ENCODE measurements at places on chromosomes 4 and X. TPM values are rescaled to one million over a fixed set of nuclear protein-coding genes. Genes with fewer than 3 reads are reported as not detected.

GRCh38 chr4:155578726-155579370 is 87.8 kb upstream of the GUCY1A1 start:
- H3K27me3 ChIP-seq, result no peaks in the 10 kb centered on the region
- H3K4me1 ChIP-seq, result peaks cover 17% of the 10 kb centered on the region
- no peak for DNase-seq
- no peak overlapping the region for H3K27ac ChIP-seq
- H3K4me3 ChIP-seq, result no peak overlapping the region
- H3K36me3 ChIP-seq, result no peaks in the 10 kb centered on the region

DNA sequence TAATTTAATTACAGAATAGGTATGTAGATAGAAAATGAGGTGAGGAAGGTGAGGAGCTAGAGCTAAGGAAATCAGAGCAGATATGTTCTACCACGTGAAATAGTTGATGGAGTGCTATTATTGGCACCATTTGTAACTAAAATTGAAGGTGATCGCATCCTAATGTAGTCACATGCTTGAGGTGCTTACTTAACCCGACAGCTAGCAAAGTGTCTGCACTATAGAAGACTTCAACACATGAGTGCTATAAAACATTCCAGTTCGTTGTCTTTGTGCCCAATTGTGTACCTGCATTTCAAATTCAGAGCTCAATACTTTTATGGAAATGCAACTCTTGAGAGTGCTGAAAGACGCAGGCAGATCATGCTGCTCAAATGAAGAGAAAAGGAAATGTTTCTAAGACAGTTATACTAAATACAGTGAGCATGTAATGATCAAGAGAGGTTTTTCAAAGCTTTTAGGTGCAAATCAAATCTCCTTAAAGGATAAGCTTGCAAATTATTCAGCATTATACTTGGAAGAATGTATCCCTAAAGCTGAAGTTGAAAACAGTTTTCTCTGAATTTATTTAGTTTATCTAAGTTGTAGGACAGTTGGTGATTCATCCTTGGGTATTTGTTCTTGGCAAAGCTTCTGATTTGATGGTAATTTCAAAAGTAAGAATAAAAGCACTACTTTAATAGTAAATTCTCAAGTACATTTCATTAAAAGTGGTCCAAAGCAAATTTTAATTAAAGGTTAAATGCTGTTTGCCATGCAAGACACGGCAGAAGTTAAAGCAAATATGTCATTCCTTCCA is 223.9 kb upstream of the EPHA5 start:
- H3K4me3 ChIP-seq, result no peak overlapping the region
- H3K27ac ChIP-seq, result no peak overlapping the region
- no peak for DNase-seq
- no peaks in the 10 kb centered on the region for H3K4me1 ChIP-seq
- no peaks in the 10 kb centered on the region for H3K36me3 ChIP-seq

DNA sequence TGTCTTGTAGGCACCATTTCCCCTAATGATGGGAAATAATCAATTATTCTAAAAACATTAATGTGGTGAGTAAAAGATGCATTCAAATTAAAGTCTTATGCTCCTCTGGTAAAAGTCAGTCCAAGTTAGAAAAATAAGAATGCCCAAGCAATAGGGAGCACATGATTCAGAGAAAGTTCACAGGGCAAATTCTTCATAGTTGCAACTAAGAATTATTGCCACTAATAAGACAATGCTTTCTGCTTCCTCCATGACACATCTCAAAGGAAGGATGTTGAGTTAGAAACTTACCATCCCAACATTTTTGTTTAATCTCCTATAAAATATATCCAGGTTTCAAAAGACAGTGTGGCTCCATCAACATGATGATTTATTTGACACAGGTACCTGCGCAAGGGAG is 26.3 kb downstream of the PHOX2B start:
- H3K27ac ChIP-seq, result no peak overlapping the region
- H3K4me1 ChIP-seq, result no peaks in the 10 kb centered on the region
- H3K36me3 ChIP-seq, result no peaks in the 10 kb centered on the region

DNA sequence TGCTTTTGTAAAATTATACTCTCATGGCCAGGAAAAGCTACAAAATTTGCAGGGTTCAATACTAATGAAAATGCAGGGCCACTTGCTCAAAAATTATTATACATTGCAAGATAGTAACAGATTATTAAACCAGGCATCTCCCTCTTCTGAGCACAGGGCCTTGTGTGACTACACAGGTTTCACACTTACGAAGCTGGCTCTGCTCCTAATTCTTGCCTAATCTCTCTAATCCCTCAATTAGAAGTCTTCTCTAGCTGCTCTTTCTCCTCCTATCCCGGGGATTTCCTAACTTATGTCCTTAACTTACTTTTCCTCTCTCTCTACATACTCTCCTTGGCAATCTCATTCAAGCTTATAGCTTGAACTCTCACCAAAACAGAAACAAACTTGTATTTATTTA is 168.3 kb downstream of the AREG start:
- no peak overlapping the region for H3K4me3 ChIP-seq
- no peaks in the 10 kb centered on the region for H3K36me3 ChIP-seq
- no peaks in the 10 kb centered on the region for H3K4me1 ChIP-seq
- no peaks in the 10 kb centered on the region for H3K27me3 ChIP-seq

DNA sequence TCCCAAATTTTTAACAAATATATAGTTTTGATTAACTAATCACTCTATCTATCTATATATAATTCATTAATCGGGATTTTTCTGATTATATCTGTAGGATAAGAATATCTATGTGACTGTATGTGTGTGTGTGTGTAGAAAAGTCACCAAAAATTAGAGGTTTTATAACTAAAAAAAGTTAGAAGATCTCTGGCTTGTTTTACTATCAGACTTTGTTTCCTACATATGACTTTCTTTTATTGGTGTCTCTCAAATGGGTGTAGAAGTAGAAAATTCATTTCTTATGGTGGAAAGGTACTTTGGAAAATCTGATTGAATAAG is 26.7 kb upstream of the TMPRSS11D start:
- no peaks in the 10 kb centered on the region for H3K27me3 ChIP-seq
- no peaks in the 10 kb centered on the region for H3K4me1 ChIP-seq
- no peak overlapping the region for H3K27ac ChIP-seq
- H3K36me3 ChIP-seq, result no peaks in the 10 kb centered on the region
- no peak for DNase-seq
- H3K4me3 ChIP-seq, result no peak overlapping the region

DNA sequence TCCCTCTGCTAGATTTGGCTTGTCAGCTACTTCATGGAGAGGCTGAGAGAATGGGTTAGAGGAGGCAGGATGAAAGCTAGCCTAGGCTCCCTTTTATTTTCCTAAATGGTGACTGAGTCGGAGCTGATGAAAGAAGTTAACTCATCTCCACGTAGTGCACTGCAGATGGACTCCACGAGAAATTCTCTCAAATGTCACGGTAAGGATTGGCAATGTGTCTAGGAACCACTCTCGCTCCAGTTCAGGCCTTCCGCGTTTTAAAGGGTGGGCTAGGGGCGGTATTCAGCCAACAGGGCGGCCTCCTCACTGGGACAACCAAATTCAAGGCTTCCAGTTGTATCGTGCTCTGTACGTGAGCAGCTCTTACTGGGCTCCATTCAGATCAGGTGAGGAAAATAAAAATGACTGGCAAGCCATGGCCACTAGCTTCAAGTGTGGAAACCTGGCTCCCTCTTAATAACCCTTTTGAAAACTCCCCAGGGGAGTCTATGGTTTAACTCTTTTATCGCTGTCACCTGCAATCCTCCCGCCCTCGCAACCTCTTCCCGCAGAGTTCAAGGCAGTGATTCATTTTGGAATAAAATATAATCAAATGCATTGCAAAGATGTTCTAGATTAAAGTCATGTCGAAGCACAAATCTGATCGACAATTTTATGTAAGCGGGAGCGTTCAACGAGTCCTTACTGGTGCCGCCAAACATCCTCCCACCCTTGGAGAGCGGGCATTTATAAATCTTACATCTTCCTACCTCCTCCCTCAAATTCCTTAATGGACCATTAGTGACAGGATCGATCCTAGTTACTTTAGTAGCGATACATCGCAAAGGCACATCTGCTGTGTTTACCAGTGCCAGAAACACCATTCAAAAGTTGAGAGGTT is 1.2 kb downstream of the SPOCK3 start:
- no peak overlapping the region for H3K27ac ChIP-seq
- DNase-seq, result no peak
- no peaks in the 10 kb centered on the region for H3K27me3 ChIP-seq
- H3K4me1 ChIP-seq, result peaks cover 18% of the 10 kb centered on the region
- H3K36me3 ChIP-seq, result no peaks in the 10 kb centered on the region

DNA sequence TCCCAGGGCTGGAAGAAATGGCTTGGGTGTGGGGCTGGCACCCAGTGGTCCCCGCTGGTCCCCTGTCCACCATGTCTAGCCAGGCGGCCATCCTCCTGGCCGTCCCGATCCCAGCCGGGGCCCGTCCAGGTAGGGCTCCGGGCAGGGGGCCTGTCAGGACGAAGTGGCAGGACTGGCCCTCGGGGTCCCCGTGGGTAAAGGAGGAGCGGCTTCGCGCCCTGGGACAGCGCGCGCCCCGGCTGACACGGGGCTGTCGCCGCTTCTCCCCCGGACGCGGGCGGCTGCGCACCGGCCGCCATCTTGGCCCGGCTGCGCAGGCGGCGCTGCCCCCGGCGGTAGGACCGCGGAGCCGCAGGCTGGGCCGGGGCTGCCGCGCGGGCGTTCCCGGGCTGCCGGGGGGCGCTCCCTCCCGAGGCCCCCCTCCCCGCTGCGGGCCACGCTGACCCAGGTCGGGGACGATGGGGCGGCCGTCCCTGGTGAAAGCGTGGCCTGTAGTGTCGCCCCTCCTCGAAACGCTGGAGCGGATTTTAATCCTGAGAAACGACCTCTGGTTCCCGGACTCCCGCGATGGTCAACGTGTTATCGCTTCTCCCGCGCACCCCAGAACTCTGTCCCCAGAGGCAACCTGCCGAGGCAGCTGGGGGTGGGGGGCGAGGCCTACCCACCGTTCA is 60.4 kb upstream of the BCOR start:
- no peaks in the 10 kb centered on the region for H3K27me3 ChIP-seq
- peak overlapping the region; percentile 47 for H3K4me3 ChIP-seq
- H3K4me1 ChIP-seq, result peaks cover 29% of the 10 kb centered on the region
- H3K27ac ChIP-seq, result peak overlapping the region; percentile 65
- H3K36me3 ChIP-seq, result no peaks in the 10 kb centered on the region

DNA sequence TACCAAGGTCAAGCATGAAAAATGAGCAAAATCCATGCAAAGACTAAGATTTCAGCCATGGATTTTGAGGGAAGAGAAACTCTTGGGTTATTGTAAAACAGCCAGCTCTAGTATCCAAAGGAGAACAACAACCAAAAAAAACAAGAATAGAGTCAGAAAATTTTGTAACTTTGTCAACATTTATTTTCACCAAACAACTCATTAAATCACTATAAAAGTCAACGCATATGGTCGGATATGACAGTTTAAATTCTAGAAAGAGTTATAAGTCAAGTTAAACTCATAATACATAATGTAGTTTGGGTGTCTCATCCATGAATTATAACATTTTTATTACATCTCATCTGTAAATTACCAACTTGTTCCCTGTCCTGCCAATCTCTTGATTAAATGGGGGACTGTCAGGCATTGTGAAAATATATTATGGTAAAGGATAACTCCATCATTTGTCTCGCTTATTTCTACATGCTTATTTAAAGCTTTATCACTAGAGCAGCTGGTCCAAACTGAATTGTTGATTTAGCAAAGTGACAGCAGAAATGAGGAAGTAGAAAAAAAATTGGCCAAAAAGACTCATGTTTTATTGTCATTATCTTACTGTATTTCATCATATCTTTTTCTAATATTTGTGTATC is 224.8 kb upstream of the NOCT start:
- no peak for DNase-seq
- no peaks in the 10 kb centered on the region for H3K36me3 ChIP-seq
- H3K4me3 ChIP-seq, result no peak overlapping the region
- no peaks in the 10 kb centered on the region for H3K27me3 ChIP-seq
- H3K4me1 ChIP-seq, result no peaks in the 10 kb centered on the region

DNA sequence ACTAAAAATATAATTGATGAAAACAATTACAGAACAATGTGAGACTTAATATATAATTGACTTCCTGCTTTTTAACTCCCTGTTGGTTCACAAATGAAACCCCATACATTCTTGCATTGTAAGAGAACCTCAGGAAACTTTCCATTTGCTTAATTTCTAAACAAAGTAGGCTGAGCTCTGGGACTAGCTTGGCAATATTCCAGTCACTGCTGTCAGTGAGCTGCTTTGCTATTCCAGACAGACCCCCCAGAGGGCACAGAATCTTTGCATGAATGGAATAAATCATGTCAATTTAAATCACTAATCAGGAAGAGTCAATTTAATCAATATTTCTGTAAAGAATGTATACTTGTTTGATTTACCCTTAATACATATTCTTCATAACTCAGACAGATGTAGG is 110.6 kb downstream of the NEXMIF start:
- no peaks in the 10 kb centered on the region for H3K27me3 ChIP-seq
- no peaks in the 10 kb centered on the region for H3K4me1 ChIP-seq
- H3K4me3 ChIP-seq, result no peak overlapping the region
- no peak overlapping the region for H3K27ac ChIP-seq
- no peaks in the 10 kb centered on the region for H3K36me3 ChIP-seq
- DNase-seq, result no peak

DNA sequence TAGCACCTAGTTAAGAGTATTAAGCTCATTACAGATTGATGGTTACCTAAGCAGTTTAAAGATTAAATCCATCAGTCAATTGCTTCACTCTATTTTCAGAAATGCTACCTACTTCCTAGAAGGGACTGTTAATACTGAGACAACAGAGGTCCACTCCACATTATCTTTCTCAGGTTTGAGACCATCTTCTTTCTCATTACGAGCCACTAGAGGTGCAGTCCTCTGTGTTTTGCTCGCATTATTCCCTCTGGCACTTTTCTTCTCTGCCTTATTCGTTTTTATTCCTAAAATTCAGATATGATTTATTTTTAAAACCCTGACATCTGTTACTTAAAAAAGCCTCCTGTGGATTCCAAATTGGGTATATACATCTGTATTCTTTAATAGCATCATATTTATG is 459.1 kb downstream of the FSTL5 start:
- H3K36me3 ChIP-seq, result no peaks in the 10 kb centered on the region
- no peak overlapping the region for H3K27ac ChIP-seq
- H3K27me3 ChIP-seq, result no peaks in the 10 kb centered on the region
- no peaks in the 10 kb centered on the region for H3K4me1 ChIP-seq
- no peak for DNase-seq
- no peak overlapping the region for H3K4me3 ChIP-seq

The MAOB gene
- total RNA-seq, result 21.0 TPM

The CUL4B gene
- 19.1 TPM for total RNA-seq

The GSTCD gene
- total RNA-seq, result 4.4 TPM

The MAGED1 gene
- 75.2 TPM for total RNA-seq

The CT55 gene
- total RNA-seq, result not detected
